OCI-M1 (cell line): ENCODE measurements at places on chromosomes 2 and 18.

DNA sequence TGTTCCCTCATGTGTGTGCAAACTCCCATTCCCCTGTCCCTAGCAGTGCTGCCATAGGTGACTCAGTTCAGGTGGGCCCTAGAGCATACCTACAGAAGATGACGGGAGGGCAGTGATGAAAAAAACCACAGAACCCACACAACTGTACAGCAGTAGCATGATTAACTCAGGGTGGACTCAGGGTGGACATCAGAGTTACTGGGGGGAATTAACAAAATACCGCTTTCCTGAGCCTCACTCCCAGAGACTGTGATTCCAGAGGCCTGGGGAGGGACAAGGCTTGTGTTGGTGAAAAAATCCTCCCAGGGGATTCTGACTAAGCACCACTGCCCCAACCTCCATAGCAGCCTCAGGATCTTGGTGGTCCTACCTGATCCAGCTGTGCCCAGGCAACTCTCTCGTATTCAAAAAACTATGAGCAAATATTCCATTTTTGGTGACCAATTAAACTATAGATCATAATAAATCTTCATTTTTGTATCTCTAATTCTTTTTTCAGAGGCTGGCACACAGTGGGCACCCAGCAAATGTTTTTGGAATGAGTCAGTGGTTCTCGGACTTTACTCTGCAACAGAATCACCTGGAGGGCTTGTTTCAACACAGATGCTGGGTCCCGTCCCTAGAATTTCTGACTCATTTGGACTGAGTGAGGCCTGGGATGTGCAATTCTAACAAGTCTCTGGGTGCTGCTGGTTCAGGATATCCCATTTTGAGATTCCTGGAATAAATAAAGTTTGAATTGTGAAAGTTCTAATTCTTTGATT is 84.1 kb upstream of the NABP1 start:
- DNase-seq = no peak

DNA sequence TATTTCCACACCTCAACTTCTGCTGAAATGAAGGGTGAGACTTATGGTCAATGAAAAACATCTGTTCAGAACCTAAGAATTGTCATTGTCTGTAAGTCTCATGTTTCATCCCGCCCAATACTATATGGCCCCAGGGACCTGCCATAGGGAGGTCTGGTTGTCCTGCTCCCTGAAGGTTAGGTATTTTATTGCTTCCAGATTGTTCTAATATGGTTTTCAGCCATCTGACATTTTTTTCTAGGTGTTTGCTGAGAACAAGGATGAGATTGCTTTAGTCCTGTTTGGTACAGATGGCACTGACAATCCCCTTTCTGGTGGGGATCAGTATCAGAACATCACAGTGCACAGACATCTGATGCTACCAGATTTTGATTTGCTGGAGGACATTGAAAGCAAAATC is 7.3 kb downstream of the XRCC5 start:
- DNase-seq = no peak

- no peak for DNase-seq
Measured at GRCh38 chr2:236666646-236667204, 97.1 kb downstream of the ACKR3 start.

DNA sequence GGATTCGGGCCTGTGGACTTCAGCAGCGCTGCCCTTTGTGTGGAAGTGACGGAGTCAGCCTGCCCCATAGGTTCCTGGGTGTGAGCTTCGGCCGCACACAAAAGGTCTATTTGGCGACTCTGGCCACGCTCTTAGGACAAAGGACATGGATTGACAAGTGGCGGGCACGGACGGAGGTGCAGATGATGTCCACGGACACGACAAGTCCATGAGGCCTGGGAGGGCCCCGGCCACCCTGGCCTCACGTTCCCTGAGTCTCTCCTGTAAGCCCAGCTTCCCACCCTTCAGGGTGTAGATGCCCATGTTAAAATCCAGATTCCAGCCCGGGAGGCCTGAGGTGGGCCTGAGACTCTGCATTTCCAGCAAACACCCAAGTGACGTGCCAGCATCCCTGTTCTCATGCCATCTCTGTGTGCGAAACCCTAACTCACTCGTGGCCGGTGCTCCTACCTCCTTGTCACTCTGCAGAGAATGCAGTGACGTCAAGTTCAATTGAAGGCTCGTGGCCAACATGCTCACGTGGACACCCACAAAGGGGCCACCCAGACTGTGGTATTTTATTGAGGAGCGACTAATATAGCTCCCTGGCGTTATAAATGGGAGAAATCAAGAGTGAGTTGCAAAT is 111.7 kb downstream of the RTP5 start:
- DNase-seq = no peak

- peak; percentile 1 for DNase-seq
Measured at GRCh38 chr2:99656994-99657393, 167.2 kb upstream of the REV1 start.

DNA sequence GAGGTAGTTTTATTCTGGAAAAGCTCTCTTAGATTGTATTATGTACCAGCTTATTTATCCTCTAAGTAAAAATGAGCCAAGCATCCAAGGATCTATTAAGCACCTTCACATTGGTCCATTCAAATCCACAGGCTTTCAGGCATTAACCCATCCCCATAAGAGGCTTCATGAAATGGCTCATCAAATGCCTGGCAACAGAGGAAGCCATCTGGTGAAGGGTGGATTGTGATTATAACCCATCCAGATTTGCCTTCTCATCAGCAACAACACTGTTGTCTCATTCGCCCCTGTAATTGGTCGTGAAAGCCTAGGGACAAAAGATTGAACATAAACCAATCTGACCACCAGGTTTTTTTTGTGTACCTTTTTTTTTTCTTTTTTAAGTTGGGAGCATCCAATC is 134.3 kb upstream of the TACR1 start:
- DNase-seq = no peak

GRCh38 chr2:8657423-8658062 is 24.3 kb upstream of the ID2 start:
- DNase-seq = no peak

- DNase-seq = no peak
Measured at GRCh38 chr18:35864916-35865315, 107.6 kb upstream of the RMP24 start.

GRCh38 chr18:2903006-2903405 is 56.2 kb downstream of the EMILIN2 start:
- peak; percentile 44 for DNase-seq

- peak; percentile 62 for DNase-seq
Measured at GRCh38 chr18:49690312-49690711, 123.0 kb downstream of the ACAA2 start.

DNA sequence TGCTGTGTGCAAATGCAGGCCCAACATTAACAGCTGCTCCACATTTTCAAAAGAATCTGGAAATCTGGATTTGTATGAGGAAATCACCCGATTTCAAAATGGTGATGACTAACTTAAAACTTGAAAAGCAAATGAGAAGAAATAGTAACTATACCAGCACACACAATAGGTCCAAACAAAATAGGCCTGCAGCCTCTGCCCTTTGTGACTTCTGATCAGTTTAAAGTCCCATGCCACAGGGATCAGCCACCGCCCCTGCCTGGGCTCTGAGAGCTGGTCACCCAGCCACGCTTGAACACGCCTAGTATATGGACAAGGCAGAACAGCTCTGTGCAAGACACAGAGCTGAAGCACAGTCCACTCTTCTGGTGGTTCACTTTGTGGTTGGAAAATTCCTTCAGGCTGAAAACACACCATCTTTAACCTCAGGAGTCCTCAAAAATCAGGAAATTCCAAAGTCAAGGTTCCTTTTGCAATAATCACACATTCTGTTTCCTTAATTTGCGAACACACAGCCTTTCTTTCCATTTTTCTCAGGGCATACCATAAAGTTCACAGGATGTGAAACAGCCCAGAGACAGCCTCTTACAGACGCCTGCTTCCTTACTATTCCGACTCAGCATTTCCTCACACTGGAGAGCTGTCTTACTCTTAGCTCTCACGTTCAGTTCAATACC is 150.1 kb upstream of the RIOK3 start:
- DNase-seq = no peak

GRCh38 chr2:84495539-84496146 is 20.7 kb upstream of the DNAH6 start:
- peak; percentile 64 for DNase-seq

- no peak for DNase-seq
Measured at GRCh38 chr2:60679036-60679780, 76.9 kb upstream of the PAPOLG start.

- DNase-seq = no peak
Measured at GRCh38 chr2:129062146-129062912, 743.7 kb upstream of the HS6ST1 start.

DNA sequence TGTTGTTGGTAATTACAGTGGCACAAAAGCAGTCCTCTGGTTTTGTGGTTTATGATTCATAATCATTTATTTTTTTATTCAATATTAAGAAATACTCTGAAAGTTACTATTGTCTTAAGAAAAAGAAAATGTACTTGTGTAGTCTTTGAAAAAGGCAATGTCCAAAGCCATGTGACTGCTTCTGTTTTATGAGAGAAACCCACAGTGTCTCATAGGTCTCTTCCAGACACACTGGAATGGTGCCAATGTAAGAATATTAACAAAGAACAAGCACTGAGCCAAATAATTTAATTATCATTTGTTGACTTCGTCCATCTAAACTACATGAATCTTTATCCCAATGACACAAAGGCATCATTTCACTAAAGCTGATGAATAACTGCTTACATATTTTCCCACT is 62.5 kb downstream of the RPRM start:
- no peak for DNase-seq

GRCh38 chr2:3282056-3282998 is 95.3 kb downstream of the EIPR1 start:
- DNase-seq = no peak

DNA sequence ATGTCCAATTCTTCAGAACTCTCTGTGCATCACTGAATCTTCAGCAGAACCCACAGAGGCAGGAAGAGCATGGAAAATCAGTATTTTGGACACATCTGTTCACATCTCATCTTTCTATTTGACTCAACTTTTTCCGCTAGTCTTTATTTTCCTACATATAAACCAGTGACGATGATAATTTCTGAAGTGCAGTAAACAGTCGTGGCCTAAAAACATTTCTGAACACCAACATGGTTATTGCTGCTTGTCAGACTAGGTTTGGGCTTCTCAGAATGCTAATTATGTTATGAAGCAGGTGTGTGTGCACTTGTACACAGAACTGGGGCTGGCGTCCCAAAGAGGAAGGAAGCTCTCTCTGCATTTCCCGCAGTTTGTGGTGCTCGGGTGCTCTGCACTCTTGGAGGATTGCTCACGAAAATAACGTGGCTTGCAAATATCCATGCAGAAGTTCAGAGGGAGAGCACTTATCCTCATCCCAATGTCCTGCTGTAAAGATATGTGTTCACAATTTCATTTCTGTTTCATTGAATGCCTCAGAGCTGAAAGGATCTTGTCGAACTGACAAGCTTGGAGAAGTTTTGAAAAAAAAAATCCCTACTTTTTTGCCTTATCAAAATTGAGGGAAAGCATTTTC is 50.8 kb downstream of the EDAR start:
- DNase-seq = no peak

DNA sequence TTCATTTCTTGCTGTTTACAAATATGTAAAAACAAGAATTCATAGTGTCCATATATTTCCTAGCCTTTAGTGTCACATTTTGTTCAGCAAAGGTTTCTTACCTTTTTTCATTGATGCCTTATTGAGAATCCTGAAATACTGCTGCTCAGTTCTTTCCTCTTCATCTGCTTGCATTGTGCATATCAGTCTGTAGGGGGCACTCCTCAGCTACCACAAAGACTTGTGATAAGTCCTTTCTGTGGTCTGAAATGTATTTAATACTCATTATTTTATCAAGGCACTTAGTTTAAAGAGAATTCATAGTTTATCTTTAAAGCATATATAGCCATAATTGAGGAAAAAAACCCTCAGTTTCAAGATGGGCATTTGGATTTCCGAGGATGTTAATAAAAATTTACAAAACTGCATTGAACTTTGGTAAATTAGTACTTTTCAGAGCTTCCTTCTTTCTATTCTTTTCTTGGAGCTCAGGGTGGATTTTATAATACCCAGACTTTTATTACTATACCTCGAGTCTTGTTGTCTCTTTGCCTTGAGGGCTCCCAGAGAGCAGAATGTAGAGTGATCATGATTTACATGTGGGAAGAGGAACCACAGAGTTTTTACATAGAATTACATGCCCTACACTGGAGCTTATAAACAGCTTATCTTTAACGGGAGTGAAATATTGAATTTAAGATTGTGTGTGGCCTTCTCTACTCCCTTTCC is 570.1 kb downstream of the PLCL1 start:
- peak; percentile 85 for DNase-seq

- DNase-seq = no peak
Measured at GRCh38 chr2:141201016-141201565, 929.7 kb downstream of the LRP1B start.

GRCh38 chr2:206064077-206064476 is 21.9 kb downstream of the INO80D start:
- DNase-seq = peak; percentile 26

DNA sequence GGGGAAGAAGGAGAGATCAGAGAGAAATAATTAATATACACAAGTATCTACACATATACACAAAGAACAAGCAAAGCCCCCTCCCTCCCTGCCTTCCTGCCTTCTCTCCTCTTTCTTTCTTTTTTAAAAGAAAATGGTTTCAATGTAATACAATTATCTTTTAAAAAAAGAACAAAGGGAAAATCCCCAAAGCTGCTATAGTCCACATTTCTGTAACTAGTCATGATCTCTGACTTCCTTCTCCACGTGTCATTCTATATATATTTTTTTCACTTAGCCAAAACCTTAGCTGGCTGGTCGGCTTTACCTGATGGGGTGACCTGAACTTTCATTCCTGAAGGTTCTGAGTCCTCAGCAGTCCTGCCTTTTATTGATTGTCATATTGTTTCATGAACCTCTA is 44.3 kb downstream of the MAP3K20 start:
- no peak for DNase-seq

DNA sequence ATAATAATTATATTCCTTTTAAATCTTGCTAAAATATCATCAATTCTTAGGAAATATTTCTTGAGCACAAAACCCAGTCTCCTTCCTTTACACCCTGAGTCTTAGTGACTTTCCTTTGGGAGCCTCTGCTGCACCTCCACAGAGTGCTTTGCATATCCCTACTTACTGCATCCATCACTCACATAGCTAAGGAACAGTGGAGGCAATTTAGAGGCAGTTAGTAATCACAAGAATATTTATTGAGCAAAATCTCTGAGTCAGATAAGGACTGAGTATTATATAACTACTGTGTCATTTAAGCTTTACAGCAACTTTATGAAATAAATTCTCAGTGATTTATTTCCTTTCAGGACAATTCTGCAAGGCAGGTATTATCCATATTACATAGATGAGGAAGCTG is 327.7 kb downstream of the TMX3 start:
- DNase-seq = no peak

- DNase-seq = no peak
Measured at GRCh38 chr2:121790276-121790956, 35.0 kb downstream of the TSN start.
